CD4-positive, alpha-beta memory T cell (primary cell): ENCODE measurements at places on chromosomes 11 and 22. TPM values are rescaled to one million over a fixed set of nuclear protein-coding genes. Genes with fewer than 3 reads are reported as not detected.

The PHETA2 gene
- total RNA-seq: 1.7 TPM

The DEPDC7 gene
- total RNA-seq: 1.9 TPM

The HEPHL1 gene
- not detected for total RNA-seq

The SNRPD3 gene
- total RNA-seq: 85.0 TPM

The RAC2 gene
- total RNA-seq: 318 TPM

The TREH gene
- total RNA-seq: not detected

The ZNF143 gene
- total RNA-seq: 51.1 TPM

DNA sequence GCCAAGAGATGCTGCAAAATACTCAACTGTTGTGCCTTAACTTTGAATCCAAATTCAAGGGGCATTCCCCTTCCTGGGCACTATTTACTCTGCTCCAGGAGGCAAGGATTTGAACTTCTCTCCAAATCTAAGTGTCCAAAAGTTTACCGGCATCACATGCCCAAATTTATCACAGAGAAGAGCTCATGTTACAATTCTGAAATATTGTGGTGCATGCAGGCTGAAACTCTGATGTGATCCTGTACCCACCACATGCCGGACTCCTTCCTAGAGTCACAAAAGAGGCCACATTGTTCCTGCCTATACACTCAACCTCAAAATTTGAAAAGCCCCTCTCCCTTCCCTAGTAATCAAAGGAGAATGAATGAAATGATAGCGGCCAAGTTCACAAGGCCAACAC is 1.3 kb downstream of the TRAF6 start:
- no peaks in the 10 kb centered on the region for H3K27me3 ChIP-seq
- H3K4me3 ChIP-seq: peak overlapping the region; percentile 96
- peaks cover 37% of the 10 kb centered on the region for H3K4me1 ChIP-seq
- no peak for DNase-seq
- no peaks in the 10 kb centered on the region for H3K36me3 ChIP-seq

DNA sequence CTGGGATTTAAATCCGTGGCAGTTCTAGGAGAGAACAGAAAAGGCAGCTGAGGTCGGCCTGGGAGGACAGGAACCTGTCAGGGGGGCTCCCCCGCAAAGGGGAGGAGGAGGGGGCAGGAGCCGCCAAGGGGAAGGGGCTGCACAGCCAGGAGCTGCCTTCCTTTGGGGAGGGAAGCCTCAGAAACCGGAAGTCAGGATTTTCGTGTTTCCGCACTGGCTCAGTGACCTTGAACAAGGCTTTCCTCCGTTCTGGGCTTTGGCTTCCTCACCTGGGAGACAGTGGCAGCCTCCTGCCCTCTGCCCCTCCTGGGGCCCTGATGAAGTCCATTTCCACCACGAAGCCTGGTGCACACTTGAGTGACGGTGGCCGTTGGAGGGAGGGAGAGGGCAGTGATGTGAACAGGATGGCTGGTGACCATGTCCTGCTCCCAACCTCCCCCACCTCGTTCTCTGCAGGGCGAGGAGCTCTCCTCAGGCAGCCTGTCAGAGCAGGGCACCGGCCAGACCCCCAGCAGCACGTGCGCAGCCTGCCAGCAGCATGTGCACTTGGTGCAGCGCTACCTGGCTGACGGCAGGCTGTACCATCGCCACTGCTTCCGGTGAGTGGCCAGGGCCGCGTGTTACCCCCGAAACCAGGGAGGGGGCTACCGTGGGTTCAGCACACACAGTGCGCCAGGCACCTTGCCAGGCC is 12.6 kb downstream of the MICALL1 start:
- H3K27ac ChIP-seq: no peak overlapping the region
- peaks cover 14% of the 10 kb centered on the region for H3K36me3 ChIP-seq
- no peaks in the 10 kb centered on the region for H3K27me3 ChIP-seq
- DNase-seq: no peak
- H3K4me3 ChIP-seq: no peak overlapping the region

DNA sequence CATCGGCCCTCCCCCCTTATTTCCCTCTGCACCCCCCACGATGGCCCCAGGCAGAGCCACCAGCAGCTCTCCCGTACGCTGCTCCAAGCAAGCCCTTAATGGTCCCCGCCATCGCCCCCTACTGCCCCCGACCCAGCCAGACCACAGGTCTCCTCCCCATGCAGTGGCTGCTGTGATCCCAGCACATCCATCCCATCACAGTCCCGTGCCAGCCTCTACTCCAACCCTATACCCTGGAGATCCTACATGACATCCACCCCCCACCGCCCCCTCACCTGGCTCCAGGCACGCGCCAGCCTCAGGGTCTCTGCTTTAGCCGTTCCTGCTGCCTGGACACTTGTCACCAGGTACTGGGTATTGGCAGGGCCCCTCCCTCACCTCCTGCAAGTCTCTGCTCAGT is 85.8 kb upstream of the RTL6 start:
- no peaks in the 10 kb centered on the region for H3K27me3 ChIP-seq
- no peaks in the 10 kb centered on the region for H3K36me3 ChIP-seq
- H3K27ac ChIP-seq: no peak overlapping the region
- DNase-seq: no peak
- no peak overlapping the region for H3K4me3 ChIP-seq

DNA sequence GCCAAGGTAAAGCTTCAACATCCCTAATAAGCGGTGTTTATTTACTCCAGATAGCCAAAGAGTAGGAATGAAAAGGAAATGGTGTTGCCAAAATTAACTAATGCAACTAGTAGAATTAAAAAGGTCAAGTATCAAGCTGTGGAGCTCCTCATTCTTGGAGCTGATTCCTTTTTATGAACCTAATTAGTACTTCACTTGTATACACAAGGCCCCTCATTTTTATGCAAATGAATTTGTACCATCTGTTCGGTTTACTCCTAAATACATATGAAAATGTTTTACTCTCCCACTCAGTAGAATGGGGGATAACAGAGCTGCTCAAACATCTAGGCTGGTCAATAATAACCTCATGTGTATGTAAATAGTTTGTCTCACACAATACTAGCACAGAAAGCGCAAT is 426.4 kb upstream of the LUZP2 start:
- H3K27me3 ChIP-seq: no peaks in the 10 kb centered on the region
- no peaks in the 10 kb centered on the region for H3K4me1 ChIP-seq
- H3K27ac ChIP-seq: no peak overlapping the region
- no peak for DNase-seq
- H3K4me3 ChIP-seq: no peak overlapping the region

DNA sequence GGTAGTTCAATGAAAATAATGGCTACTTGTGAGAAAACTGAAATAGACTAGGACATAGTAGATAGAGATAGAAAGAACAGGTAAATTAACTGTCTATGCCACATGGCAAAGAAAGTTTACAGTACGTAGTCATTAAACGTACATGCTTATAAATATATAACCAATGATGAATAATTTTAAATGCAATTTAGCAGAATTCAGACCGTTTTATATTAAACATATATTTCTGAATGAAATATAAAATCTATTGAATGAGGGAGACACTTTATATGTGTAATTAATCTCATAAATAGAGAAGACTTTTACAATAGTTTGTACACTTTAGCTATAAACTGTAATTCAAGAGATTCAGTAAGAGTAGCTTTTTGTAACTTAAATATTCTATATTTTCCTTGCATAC is 124.4 kb upstream of the VPREB1 start:
- H3K4me1 ChIP-seq: no peaks in the 10 kb centered on the region
- DNase-seq: no peak
- no peak overlapping the region for H3K27ac ChIP-seq
- H3K36me3 ChIP-seq: no peaks in the 10 kb centered on the region

DNA sequence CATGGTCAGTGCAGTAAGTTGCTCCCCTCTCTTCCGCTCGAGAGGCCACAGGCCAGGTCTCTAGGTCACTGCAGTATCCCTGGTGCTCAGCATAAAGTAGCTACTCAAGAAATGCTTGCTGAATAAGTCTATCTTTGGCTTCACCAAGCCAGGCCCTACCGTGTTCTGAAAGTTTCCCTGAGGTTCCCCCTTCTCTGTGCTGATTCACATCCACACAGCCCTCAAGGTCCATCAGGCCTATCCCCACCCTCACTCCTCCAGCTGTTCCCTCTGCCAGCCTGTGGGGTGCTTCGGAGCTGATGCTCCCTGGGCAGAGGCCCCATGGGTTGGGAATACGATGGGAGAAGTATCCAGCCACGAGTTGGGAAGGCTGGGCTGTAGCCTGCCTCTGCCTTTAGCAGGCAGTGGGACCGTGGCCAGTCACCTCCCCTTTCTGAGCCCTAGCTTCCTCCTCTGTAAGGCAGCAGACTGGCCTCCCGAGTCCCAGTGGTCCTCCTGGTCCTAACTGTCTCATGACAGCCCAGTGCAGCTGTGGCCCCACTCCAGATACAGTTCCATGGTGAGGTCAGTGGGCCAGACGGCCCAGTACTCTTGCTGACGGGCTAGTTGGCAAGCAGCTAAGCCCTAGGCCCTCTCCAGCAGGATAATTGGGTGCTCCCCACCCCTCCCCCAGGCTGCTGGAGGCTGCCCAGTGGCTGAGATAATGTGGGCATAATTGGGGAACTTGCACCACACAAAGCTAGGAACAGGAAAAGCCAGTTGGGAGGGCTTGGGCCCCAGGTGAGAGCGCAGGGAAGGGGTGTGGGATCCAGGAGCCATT is 48.2 kb downstream of the NECTIN1 start:
- no peak for DNase-seq
- no peaks in the 10 kb centered on the region for H3K27me3 ChIP-seq
- H3K36me3 ChIP-seq: no peaks in the 10 kb centered on the region
- H3K27ac ChIP-seq: no peak overlapping the region
- H3K4me3 ChIP-seq: no peak overlapping the region

DNA sequence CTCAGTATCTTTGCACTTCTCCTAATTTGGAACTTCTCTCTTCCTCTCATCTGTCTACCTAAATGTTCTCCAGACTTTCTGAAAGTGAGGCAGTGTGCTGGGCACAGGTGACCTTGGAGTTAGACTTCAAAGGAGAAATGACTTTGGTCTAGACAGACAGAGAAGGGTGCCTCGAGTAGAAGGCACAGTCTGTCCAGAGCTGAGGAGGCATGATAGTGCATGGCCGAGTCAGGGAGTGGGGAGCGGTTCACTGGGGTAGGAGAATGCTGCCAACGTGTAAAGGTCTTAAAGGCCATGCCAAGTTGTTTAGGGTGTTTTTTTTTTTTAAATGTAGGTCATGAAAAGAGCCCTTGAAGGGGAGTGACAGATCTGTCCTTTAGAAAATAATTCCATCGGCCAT is 17.3 kb upstream of the ZBTB16 start:
- H3K4me3 ChIP-seq: no peak overlapping the region
- no peak overlapping the region for H3K27ac ChIP-seq
- H3K36me3 ChIP-seq: no peaks in the 10 kb centered on the region

- no peaks in the 10 kb centered on the region for H3K27me3 ChIP-seq
- no peaks in the 10 kb centered on the region for H3K36me3 ChIP-seq
- no peak for DNase-seq
- H3K4me3 ChIP-seq: no peak overlapping the region
- H3K27ac ChIP-seq: no peak overlapping the region
Observed at GRCh38 chr11:64660706-64661105, 62.3 kb downstream of the NRXN2 start.

- no peak overlapping the region for H3K4me3 ChIP-seq
- H3K27me3 ChIP-seq: no peaks in the 10 kb centered on the region
- no peaks in the 10 kb centered on the region for H3K4me1 ChIP-seq
- H3K27ac ChIP-seq: no peak overlapping the region
- DNase-seq: no peak
Observed at GRCh38 chr11:116215471-116216113, 557.2 kb downstream of the BUD13 start.

DNA sequence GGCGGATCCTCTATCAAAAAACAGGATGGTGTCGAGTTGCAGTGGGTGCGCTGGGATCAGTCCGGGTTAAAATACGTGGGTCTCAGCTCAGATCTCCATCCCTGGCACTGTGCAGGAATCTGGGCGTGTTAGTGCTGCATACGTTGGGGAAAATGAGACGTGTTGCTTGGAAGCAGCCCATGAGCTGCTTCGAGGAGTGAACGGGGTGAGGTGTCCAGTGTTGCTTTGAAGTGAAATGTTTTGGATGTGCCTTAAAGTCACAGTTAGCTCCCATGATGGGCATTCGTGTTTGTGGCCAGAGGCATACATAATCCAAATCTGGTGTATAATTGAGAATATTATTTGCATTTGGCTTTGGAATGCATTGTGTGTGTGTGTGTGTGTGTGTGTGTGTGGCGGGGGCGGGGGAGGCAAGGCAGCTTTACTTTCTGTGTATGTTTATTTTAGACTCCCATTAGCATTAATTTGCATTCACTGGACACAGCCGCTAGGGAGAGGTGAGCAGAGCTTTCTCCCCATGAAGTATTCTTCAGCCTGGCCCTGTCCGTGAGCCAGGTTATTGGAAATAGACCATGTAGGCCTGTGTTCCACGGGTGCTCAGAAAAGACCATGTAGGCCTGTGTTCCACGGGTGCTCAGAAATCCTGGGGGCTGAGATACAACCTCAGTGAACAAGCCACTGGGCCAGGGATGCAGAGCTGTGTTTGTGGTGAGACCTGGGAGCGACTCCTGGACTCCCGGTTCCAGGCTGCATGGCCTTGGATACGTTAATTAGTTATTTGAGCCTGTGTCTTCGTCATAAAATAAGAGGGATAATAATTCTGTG is 134.6 kb downstream of the ST3GAL4 start:
- no peak overlapping the region for H3K4me3 ChIP-seq
- no peak overlapping the region for H3K27ac ChIP-seq
- no peaks in the 10 kb centered on the region for H3K4me1 ChIP-seq
- no peak for DNase-seq
- no peaks in the 10 kb centered on the region for H3K27me3 ChIP-seq

GRCh38 chr11:11454671-11455223 is 101.7 kb upstream of the CSNK2A3 start:
- no peaks in the 10 kb centered on the region for H3K27me3 ChIP-seq
- no peaks in the 10 kb centered on the region for H3K36me3 ChIP-seq
- no peaks in the 10 kb centered on the region for H3K4me1 ChIP-seq

GRCh38 chr11:63916837-63917691 is at the start of gene RCOR2:
Gene RCOR2 (minus strand): TSS chr11:63917164. CDS start chr11:63916456, 708 bp downstream.
- peak; percentile 62 for DNase-seq
- peak within 1 kb of the TSS; percentile 45 for H3K4me3 ChIP-seq
- no peaks in the 10 kb centered on the region for H3K27me3 ChIP-seq
- no peaks in the 10 kb centered on the region for H3K36me3 ChIP-seq
- peaks cover 28% of the 10 kb centered on the region for H3K4me1 ChIP-seq
- no peak within 1 kb of the TSS for H3K27ac ChIP-seq

DNA sequence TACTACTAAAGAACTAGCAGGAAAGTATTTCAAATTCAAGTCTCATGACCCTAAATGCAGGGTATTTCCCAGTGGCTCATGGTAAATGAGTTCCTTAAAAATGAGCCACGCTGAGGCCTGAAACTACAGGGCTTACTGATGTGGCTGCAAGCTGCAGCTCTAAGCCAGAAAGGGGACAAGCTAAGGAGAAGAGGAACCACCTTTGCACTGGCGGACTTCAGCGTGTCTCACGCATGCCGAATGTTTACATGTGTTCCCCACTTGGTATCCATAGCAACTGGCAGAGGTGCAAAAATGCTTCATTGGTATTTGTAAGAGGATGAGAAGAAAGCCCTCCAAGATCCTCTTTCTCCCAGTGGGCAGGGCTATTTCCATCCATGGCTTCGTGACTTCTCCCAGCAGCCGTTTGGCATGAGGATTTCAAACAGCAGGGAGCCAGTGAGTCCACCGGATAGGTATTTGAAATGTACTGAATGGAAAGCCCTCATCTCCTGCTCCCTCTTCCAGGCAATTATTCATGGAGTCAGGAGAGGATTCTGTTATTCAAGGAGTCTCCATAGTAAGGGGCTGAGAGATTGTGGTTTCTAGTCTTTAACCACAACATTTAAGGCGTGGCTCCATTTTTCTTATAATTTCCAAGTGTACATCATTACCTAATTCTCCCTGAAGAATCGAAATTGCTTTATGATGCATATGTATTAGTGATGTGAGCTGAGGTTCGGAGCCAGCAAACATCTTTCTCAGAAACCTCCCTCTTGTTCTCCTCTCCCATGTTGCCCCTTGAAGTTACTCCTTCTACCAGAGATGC is 55.3 kb upstream of the CD44 start:
- H3K27ac ChIP-seq: peak overlapping the region; percentile 97
- H3K36me3 ChIP-seq: no peaks in the 10 kb centered on the region
- H3K4me1 ChIP-seq: peaks cover 85% of the 10 kb centered on the region
- peak overlapping the region; percentile 50 for H3K4me3 ChIP-seq
- peak; percentile 81 for DNase-seq
- no peaks in the 10 kb centered on the region for H3K27me3 ChIP-seq
